Psoas muscle (tissue), 8 donors: ENCODE measurements at places on chromosomes 16 and 17. TPM values are rescaled to one million over a fixed set of nuclear protein-coding genes. Genes with fewer than 3 reads are reported as not detected.

GRCh38 chr16:87383505-87384161 is at the start of gene FBXO31:
Gene FBXO31 (minus strand): TSS chr16:87383776. CDS start chr16:87383744, 32 bp downstream.
- DNase-seq: peak; percentile 85

Gene EVI2A
- total RNA-seq: 1.6 TPM

GRCh38 chr17:27294689-27295630 is 1.0 kb downstream of the WSB1 start:
- no peak for DNase-seq

DNA sequence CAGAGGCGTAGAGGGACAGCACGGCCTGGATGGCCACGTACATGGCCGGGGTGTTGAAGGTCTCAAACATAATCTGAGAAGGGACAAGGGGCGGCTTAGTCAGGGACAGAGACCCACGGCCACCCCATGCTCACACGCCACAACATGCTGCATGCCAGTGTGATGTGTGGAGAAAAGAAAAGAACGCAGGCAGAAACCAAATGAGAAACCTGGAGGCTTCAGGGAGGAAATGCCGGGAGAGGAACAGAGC is 1.1 kb downstream of the ACTG1 start:
- no peak for DNase-seq

DNA sequence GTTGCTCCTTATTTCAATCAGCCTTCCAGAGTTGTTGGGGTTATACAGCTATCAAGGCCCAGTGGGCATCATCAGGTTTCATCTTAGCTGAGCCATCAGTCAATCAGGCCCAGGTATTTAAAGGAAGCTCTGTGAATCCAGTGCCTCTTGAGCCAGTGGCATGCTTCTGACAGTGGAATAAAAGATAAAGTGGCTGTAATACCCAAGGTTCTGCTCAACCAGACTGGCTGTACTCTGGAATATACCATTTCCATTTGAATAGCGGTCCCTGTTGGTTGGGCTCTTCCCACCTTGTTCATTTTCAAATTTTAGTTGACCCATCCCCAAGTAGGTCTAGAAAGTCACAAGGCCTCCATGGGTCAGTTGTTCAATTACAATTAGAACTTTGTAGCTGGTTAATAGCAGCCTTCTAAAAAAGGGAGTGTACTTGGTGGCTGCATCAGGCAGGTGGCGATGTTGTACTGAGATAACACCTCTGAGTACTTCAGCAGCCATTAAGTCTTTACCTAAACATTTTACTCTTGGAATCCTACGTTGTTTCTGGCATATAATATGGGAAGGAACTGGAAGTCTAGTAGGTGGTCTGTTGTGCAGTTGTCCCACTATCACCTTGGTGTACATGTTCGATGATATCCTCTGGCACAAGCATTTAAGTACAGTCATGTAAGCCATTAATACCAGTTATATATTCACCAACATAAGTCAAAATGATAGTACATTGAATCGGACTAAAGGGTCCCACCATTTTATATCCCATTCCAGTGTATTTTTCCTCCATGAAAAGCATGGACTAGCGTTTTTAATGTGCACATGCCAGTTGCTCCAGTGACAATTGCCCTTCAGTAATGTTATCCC is 294.1 kb downstream of the BCAS3 start:
- DNase-seq: no peak

GRCh38 chr16:15542734-15543347 is 100.1 kb downstream of the MARF1 start:
- DNase-seq: no peak

GRCh38 chr17:50101346-50102163 is 6.4 kb downstream of the PDK2 start:
- DNase-seq: peak; percentile 23

Gene TM4SF5
- not detected for total RNA-seq

Gene AMDHD2
- total RNA-seq: 5.7 TPM

Gene SLC12A3
- total RNA-seq: not detected

Gene CCDC92B
- total RNA-seq: not detected

DNA sequence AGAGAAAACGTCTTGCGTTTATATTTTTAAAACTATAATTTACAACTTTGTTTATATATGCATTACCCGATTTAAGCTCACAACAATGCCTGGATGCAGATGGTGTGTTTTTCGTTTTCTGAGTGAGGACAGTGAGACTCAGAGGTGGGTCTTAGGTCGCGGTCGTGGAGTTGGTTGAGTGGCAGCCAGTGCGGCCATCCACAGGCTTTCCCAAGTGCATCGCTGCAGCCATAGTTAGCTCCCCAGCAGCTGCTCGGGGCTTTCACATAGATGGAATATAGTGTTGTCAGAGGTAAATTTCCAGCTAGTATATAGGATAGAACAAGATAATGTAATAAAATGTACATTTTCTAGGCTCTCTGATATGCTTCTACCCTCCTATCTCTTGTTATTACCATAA is 417.8 kb downstream of the CDH13 start:
- no peak for DNase-seq

- DNase-seq: no peak
These were observed 5.9 kb downstream of the HPR start for GRCh38 chr16:72068930-72069329.

GRCh38 chr16:73610160-73610559 is 562.2 kb upstream of the ZFHX3 start:
- DNase-seq: no peak

DNA sequence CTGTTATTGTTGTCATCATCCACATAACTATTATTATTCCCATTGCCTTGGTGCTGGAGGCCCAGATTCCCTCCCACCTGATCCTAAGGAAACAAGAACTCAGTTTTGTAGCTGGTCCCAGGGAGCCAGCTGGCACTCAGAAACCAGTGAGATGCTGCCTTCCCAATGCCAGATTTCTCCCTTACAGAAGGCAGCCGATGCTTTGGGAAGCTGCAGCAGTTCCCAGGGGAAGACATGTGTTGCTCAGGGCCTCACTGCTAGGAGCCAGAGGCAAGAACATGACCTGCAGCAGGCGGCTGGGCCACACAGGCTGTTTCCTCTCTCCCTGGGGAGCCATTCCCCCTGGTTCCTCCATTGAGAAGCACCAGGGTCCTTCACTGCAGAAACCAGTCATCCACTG is 59.9 kb upstream of the GRIN2A start:
- DNase-seq: no peak

Gene CES4A
- 6.0 TPM for total RNA-seq

DNA sequence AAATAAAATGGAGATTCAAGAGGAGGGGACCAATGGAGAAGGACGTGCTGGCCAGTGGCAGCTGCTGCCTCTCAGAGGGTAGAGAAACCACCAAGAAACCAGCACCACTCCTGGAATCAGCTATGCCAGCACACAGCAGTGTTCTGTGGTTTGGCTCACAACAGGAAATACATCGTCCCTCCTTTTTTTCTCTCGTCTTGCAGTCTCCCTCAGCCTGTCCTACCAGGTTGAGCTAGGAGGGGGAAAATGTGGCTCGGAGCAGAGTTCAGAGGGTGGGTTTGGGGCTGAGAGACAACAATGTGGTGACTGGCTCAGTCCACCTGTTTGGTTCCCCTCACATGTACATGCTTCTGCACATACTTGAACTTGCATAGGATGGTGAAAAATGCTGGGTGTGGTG is 19.9 kb upstream of the SLC16A5 start:
- DNase-seq: no peak

Gene TSNAXIP1
- total RNA-seq: 0.88 TPM

DNA sequence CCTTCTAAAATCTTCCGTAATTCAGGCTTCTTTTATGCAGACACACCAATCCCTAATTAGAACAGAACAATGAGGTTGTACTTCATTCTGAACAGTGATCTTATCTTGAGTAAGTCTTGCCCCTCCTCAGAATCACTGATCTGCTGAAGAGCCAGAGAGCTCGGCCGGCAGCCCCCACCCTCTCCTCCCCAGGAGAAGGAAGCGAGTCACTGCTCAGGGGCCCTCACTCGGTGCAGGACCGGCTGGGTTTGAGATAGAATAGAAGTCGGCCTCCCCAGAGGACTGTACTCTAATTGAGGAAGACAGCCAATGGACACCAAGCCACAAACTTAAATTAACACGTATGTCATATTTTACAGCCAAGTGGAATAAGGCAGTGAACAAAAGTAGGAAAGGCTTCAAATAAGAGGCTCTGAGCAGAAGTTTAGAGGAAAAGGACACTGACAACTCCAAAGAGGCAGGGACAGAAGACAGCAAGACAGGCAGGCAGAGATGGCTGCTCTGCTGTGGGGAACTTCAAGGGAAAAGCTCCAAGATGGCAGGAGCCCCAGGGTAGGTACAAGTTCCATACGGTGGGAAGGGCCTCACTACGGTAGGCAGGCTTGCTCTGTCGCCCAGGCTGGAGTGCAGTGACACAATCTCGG is 18.6 kb downstream of the CREBBP start:
- DNase-seq: no peak

Gene KCNJ12
- 27.5 TPM for total RNA-seq

- DNase-seq: no peak
These were observed 6.2 kb downstream of the RPS6KB1 start for GRCh38 chr17:59899099-59899498.

Gene PDE6G
- total RNA-seq: 0.64 TPM

Gene NOG
- 3.9 TPM for total RNA-seq

- DNase-seq: no peak
These were observed 40.1 kb upstream of the USP7 start for GRCh38 chr16:9003763-9004162.

- DNase-seq: no peak
These were observed 3.7 kb downstream of the RHBDL3 start for GRCh38 chr17:32269377-32269776.

Gene KRTAP1-3
- not detected for total RNA-seq

Gene DGKE
- 1.1 TPM for total RNA-seq

DNA sequence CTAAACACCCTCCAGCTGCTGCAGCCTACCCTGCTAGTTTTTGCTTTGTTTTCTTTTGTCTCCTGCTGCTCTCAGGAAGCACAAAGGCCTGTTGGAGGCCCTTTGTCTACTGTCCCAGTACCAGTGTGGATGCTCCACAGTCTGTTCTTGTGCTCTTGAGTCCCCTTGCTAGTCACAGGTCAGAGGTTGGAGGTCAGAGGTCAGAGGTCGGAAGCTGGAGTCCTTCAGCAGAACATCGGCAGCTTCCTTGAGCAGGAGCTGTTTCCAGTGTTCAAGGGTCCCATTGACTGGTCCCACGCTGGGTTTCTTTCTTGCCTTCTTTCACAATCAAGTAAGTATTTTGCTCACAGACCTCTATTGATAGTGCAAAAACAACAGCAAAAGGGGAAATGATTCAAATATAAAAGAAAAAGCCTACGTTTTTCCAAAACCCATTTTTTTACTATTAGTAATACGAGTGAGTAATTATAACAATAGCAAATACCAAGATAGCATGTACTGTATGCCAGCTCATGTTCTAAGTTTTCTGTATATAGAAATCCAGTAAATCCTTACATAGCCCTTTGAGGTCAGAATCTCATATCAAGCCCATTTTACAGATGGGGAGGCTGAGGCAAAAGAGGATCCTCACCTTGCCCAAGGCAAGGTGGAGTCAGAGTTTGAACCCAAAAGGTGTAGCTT is 10.9 kb upstream of the IL34 start:
- DNase-seq: no peak

Gene CX3CL1
- 10.9 TPM for total RNA-seq

DNA sequence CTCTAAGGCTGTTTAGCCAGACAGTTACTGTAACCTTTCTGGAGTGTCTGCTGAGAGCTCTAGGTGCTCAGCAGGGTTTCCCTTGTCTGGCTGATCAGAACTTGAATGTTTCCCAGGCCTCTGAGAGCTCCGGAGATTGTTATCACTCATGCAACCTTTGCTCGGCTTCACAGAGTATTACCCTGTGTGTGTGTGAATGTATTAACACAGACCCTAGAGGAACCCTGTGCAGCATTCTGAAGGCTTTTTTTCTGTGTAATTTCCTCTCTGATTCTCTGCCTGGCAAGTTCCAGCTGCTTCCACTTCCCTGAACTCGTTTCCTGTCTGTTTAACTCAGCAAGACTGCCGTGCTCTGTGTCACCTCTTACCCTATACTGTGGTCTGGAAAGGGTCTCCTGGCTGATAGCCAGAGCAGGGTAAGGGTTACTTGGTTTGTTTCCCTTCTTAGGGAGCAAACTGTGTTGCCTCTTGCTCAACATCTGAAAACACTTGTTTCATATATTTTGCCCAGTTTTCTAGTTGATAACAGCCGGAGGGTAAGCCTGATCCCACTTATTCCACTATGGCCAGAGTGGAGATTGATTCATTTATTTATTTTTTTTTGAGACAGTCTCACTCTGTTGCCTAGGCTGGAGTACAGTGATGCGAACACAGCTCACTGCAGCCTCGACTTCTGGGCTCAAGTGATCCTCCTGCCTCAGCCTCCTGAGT is 21.7 kb downstream of the PRMT7 start:
- peak; percentile 19 for DNase-seq

DNA sequence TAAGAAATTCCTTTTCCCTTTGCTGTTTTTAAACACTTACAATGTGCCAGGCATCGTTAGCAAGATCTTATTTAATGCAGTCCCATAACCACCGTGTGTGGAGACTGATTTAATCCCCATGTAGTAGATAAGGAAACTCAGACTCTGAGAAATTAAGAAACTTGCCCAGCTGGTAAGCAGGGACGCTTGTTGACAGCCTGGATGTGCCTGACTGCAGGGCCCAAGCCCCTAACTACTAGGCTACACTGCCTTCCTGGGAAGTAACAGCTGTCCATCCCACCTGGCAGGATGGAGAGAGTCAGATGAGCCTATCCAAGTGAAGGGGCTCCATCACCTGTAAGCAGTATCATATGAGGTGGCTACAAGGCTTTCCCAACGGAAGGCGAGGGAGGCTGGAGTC is 23.1 kb downstream of the CDK5RAP3 start:
- DNase-seq: no peak
